AG20443 (cell line): ENCODE measurements at places on chromosomes 13 and 19.

- no peak for DNase-seq
These were observed 357.4 kb downstream of the TDRD3 start for GRCh38 chr13:60754211-60755090.

- no peak for DNase-seq
These were observed 2.8 kb downstream of the FXYD3 start for GRCh38 chr19:35118268-35119020.

DNA sequence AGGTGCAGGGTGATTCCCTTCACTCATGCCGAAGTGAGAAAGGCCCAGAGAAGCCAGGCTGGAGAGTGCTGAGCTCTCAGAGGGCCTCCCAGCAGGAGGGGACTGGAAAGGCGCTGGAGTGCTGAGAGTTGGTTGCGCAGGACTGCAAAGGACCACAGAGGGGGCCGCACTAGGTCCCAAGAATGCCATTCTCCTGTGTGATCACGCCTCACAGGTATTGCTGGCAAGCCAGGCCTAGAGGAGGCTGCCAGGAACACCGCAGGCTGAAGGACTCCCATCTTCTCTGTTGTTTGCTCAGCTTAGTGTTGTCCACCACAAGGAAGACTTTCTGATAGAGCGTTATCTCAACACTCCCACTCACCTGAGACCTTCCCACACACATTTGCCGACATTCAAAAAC, 165.0 kb downstream of the FGF14 start:
- DNase-seq = no peak

DNA sequence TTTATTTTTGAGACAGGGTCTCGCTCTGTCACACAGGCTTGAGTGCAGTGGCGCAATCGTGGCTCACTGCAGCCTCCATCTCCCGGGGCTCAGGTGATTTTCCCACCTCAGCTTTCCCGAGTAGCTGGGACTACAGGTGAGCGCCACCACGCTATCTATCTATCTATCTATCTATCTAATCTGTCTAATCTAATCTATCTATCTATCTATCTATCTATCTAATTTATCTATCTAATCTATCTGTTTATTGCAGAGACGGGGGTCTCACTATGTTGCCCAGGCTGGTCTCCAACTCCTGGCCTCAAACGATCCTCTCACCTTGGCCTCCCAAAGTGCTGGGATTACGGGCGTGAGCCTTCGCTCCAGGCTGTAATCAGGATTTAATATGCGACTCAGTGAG, 587 bp downstream of the ZNF613 start:
- DNase-seq = no peak

GRCh38 chr19:3124630-3125029, 11.2 kb upstream of the GNA15 start:
- no peak for DNase-seq

DNA sequence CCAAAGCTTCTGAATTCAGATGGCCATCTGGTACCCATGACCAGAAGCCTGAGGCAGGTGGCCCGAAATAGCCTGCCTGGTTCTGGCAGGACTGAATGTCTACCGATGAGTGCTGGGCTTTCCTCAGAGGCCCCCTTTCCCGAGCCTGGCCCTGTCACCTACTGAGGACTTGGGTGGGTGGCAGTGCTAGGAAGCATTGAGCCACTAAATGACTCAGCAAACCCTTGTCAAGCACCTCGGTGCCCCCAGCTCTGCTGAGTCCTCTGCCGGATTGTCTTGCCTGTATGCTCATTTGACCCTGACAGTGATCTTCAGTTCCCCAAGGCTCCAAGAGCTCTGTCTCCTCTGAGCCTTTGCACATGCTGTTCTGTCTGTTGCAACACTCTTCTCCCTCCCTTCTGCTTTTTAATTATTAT, 17.9 kb downstream of the PPP1R37 start:
- DNase-seq = no peak

DNA sequence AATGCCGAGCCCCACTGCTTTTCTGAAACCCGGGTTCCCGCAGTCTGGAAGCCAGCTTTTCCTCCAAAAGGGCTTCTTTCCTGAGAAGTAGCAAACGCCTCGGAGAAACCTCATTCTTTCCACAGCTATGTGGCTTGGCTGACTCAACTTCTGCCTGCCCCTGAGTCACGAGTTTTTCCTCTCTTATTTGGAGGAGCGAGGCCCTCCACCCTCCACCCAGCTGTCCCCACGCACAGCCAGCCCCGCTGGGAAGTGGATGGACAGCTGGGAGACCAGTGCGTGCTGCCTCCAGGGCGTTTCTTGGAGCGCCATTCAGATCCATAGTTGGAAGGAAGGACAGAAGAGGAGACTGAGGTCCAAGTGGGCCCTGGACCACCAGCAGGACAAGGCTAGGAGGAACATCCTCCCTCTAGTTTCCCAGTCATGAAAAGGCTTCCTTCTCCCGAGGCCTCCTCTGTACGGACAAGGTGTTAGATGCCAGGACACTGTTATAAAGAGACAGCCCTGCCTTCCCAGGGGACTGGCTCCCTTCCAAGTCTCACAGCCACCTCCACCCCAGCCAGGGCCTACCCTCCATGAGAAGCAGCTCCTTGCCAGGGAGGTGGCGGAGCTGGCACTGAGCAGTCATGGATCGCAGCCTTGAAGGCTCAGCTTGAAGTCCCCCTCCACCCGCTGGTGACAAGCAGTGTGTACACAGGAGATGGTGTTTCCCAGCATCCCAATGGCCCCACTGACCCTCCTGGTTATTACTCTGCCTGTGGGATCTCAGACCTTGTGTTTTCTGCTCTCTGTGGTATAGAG, 2.5 kb upstream of the PLEKHF1 start:
- peak; percentile 94 for DNase-seq

GRCh38 chr19:33376423-33376822, 2.9 kb downstream of the CEBPG start:
- DNase-seq = peak; percentile 73

DNA sequence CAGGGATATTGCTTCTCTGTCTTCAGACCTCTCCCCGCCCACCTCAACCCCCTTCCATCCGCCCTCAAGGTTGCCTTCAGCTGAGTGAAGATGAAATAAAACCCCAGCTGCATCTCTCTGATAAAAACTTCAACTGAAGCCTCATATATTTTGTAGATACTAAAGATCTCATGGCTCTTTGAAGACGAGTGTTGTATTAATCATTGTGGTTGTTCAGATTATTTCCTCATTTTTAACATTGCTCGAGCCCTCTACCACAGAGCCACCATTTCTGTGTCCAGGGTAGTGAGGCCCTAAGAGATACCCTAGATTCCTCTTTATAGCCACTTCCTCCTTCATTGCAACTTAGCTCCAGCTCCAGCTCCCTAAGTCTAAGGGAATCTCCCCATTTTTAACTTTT, 312.8 kb upstream of the ZNF507 start:
- DNase-seq = no peak

- no peak for DNase-seq
These were observed 55.8 kb downstream of the PEPD start for GRCh38 chr19:33465834-33466233.

DNA sequence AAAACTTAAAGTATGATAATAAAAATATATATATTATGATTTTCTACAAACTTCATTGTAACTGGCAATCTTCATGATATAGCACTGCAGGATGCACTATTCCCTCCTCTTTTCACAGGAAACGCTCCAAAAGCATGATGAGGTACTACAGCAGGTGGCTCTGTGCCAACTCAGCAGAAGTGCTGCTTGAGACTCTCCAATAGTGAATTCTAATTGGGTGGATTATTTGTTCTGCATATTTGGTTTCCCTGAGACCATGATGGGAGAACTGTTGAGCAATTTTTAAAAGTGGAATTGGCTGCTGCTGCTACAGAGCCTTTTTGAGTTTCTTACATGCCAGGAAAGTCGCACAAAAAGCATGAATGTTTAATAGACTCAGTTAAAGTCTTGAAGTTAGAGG, 1782.4 kb upstream of the PCDH20 start:
- no peak for DNase-seq

GRCh38 chr19:52941941-52942385, 18.7 kb upstream of the ZNF888 start:
- DNase-seq = peak; percentile 12

- no peak for DNase-seq
These were observed 30.3 kb upstream of the EHD2 start for GRCh38 chr19:47682939-47683338.

- DNase-seq = no peak
These were observed 721 bp downstream of the TNFSF11 start for GRCh38 chr13:42574435-42575311.

GRCh38 chr19:29576046-29576606, 30.0 kb upstream of the POP4 start:
- DNase-seq = no peak

DNA sequence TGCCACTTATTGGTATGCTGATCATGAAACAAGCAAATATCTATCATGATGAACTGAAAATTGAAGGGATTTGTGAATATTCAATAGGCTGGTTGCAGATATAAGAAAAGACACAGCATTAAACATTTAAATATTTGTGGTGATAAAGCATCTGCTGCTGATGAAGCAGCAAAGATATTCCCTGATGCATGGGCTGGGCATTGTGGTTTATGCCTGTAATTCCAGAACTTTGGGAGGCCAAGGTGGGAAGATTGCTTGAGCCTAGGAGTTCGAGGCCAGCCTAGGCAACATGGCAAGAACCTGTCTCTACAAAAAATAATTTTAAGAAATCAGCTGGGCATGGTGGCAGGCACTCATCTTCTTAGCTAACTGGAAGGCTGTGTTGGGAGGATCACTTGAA, 54.5 kb downstream of the GPR180 start:
- DNase-seq = no peak

DNA sequence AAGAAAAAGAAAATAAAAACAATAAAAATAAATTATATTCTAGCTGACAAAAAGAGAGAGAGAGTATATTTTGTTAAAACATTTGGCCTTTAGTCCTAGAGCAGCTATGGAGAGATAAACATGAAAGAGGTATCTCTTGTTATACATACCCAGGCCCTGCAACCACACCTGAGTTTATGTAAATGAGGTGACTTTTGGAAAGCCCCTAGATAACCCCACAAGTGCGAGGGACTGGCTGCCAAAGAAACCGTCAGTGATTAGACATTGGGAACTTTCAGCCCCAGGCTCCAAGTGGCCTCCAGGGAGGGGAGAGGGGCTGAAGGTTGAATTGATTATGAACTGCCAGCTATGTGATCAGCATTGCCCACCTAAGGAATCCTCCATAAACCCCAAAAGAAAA, 2.1 kb upstream of the NLRP7 start:
- DNase-seq = no peak

- DNase-seq = no peak
These were observed 13.2 kb downstream of the ING1 start for GRCh38 chr13:110726726-110727125.

GRCh38 chr19:5851302-5851701, at the start of gene FUT3:
Gene FUT3 (minus strand): TSS chr19:5851449.
- no peak for DNase-seq

DNA sequence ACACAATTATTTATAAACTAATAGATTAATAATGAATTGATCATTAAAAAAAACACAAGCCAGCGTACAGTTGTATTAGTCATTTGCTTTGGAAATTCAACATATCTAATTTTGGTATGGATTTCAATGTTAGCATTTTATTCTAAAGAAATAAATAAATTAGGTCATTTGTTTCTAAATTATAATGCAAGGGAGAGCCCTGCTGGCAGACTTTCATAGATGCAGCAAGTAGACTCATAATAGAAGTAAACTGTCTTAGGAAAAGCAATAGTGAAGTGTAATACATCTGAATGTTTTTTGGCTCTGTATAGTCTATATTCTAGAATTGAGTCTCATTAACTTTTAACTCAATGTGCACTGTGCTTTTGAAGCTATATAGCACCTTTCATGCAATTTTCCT, 982.4 kb upstream of the MIR17HG start:
- peak; percentile 11 for DNase-seq

DNA sequence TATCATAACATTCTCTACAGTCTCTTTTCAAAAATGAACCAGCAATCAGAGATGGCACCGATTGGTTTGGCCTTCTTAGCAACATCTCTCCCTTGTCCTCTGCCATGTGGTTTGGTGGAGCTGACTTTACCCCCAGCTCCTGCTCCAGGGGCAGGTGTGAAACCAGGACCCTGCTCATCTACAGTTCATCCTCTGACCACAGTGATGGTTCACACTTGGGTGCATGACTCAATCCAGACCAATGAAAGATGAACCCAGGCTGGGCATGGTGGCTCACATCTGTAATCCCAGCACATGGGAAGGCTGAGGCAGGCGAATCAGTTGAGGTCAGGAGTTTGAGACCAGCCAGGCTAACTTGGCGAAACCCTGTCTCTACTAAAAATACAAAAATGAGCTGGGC, 33.6 kb upstream of the FFAR2 start:
- DNase-seq = no peak

GRCh38 chr13:58883405-58883804, 1251.9 kb downstream of the PCDH17 start:
- no peak for DNase-seq

DNA sequence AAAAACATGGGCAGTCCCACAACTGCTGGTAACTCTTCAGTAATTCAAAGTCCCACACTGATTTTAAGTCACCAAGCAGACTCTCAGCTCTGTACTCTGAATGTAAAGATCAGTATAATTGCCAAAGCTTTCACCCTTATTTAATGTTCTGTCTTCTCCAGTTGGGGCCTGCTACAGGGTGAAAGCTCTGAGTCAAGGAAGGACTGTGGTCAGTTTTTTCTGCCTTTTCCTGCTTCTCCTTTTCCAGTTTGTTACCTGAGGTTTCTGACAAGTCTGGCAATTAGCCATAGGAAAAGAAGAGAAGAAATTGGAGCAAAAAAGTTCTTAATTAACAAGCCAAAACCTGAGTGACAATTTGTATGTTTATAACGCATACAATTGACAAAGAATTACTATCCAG, 279.3 kb downstream of the RBM26 start:
- DNase-seq = no peak

GRCh38 chr13:62721893-62722292, 1306.2 kb upstream of the PCDH20 start:
- no peak for DNase-seq

- DNase-seq = no peak
These were observed 923 bp downstream of the DOCK9 start for GRCh38 chr13:98976941-98977340.

- no peak for DNase-seq
These were observed 3.0 kb downstream of the MARK4 start for GRCh38 chr19:45254044-45254531.

GRCh38 chr19:2623798-2624197, 78.7 kb downstream of the GNG7 start:
- no peak for DNase-seq

- no peak for DNase-seq
These were observed 94.3 kb downstream of the MBNL2 start for GRCh38 chr13:97316390-97316789.

- DNase-seq = no peak
These were observed 20.0 kb upstream of the ATP12A start for GRCh38 chr13:24660023-24660741.
